Stimulated activated CD4-positive, alpha-beta T cell treated with anti-CD3 and anti-CD28 coated beads, Interleukin-4, amount 100 ng/mL, for 1 hour (primary cell): ENCODE measurements at places on chromosomes 4 and X.

- DNase-seq = no peak
These were observed 95.7 kb downstream of the SPANXN4 start for GRCh38 chrX:143121477-143121876.

DNA sequence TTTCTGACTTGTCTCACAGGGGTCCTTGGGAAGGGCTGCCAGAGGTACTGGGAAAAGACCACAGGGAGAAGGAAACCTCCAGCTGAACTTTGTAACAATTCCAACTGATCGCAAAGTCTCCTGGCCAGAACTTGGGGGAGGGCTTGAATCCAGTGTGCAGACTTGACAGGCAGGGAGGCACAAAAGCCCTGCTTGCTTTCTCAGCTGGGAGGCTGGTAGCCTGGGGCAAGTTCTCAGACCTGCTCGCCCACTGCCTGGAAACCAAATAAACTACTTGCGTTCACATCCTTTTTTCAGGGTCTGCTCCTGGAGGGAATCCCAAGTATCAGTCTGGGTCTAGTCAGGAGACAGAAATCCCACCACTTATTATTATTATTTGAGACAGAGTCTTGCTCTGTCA, 48.0 kb upstream of the CASK start:
- no peak for DNase-seq

DNA sequence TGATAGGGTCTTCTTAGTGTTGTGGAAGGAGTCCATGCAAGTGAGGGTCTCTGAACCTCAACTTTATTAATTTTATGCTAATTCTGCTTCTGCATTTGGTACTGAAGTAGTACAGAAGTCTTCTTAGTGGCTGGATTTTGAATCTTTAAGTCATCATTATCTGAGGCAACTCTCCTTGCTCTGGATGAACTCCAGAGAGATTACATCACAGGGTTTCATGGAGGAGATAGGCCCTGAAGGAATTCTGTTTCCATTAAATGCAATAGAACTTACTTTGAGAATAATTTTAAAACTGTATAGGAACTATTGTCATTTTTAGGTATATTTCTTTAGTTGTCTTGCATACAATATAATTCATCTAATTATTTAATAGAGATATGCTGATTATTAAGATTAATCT, 451.2 kb downstream of the FAT4 start:
- no peak for DNase-seq

DNA sequence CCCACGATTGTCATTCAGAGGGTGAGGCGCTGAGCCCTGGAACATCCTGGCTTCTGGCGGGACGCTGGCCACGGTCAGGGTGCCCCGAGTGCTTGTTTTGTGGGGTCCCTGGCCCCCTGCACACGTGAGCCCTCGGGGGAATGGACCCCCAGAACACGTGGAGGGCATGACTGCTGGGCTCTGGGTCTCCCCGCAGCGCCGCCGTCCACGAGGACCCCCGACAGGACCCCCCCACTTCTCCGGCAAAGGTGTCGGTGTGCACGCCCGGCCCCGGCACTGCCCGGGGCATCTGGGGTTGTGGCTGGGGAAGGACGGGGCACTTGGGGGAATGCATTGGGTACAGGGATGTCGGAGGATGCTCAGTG, 13.9 kb upstream of the GTPBP6 start:
- DNase-seq = no peak

GRCh38 chr4:183411291-183411861, 33.1 kb upstream of the CDKN2AIP start:
- no peak for DNase-seq

DNA sequence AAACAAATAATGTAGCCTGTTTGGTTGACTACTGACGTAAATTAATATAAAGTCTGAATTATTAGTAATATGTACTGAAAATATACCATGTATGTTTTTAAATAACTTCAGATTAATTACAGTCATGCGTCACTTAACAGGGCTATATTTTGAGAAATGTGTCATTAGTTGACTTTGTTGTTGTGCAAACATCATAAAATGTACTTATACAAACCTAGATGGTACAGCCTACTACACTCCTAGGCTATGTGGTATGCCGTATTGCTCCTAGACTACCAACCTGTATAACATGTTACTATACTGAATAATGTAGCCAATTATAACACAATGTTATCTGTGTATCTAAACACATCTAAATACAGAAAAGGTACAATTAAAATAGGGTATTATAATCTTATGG, 66.6 kb downstream of the RNF150 start:
- no peak for DNase-seq

- no peak for DNase-seq
These were observed 234.5 kb downstream of the MAML3 start for GRCh38 chr4:139919521-139919920.

DNA sequence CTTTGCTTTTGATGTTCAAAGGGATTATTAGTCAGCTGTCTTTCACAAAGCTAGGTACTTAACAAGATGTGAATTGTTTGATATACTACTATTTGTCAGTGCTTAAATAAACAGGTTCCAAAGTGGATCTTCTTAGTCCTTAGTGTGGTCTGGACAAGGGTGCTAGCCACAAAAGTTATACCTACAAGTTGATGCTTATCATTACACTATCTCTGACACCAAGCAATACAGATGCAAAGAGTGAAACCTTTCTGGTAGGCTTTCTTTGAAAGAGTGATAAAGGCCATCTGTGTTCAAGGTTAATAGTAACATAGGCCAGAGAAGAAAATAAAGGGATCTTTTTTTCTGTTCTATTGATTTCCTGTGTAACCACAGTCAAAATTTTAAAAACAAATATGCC, 12.2 kb upstream of the RBPJ start:
- no peak for DNase-seq

- DNase-seq = no peak
These were observed 58.2 kb downstream of the WWC2 start for GRCh38 chr4:183157215-183157614.

DNA sequence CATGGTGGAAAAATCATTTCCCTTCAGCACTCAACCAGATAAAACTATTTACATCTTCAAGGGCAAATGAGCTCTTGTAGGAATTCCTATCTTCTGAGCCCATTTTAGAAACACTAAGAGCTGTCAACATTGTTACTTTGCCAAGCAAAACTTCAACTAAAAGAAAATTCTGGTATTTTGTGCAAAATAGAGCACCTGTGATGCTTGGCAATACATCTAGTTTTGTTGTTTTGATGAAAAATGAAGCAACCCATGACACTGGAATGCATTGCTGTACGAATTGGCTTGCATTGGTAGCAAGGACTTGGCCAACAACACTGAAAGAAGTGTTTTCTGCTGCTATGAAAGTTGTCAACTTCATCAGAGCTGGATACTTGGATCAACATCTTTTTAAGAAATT, 194.4 kb downstream of the COX18 start:
- no peak for DNase-seq

DNA sequence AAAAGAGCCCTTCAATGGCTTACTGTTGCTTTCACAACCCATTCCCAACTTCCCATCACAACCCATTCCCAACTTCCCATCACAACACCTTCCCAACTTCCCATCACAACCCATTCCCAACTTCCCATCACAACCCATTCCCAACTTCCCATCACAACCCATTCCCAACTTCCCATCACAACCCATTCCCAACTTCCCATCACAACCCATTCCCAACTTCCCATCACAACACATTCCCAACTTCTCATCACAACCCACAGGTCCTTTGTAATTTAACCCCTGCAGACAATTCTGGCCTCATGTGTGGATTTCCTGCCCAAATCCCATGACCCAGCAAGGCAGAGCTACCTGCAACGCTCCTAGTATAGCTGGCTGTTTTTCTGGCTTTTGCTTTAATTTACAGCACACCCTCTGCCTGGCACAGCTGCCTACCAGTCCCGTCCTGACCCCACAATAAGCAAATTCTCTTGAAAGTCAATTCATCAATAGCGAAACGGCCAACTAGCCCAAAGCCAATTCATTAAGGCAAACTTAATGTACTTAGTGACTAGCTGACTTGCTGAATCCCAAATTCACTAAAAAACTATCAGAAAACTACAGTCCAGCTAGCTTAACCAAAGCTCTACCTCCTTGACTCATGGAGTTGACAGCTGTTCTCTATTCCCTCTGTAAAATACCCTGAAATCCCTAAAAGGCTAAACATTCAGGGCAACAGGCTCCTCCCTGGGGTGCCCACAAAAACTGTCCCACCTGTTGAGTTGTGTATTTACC, 75.6 kb downstream of the AFAP1 start:
- DNase-seq = no peak

- DNase-seq = no peak
These were observed 48.5 kb downstream of the WDFY3 start for GRCh38 chr4:84917869-84918600.

GRCh38 chr4:98801259-98801725, 127.6 kb downstream of the EIF4E start:
- no peak for DNase-seq

GRCh38 chr4:70895811-70896491, 6.2 kb upstream of the MOB1B start:
- no peak for DNase-seq

GRCh38 chr4:138627096-138627495, 384.9 kb upstream of the SLC7A11 start:
- DNase-seq = no peak

DNA sequence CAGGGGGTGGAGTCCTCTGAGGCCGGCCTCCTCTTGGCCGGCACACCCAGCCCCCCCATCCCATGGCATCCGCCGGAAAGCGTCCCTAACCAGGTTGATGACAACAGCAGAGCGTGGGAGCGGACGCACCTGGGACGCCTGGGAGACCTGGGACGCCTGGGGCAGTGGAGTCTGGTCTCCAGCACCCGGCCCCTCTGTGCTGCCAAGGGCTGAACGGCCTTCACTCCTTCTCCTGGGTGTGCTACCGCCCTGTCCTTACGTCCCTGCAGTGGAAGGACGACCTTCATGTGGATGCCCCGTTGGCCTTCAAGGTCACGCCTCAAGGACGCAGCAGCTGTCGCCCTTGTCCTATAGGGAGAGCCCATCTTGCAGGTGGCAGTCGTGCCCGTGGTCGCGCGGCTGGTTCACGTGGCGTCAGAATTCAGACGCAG, 26.9 kb downstream of the NKX1-1 start:
- DNase-seq = no peak

- no peak for DNase-seq
These were observed 34.6 kb upstream of the SORBS2 start for GRCh38 chr4:185846505-185847150.

GRCh38 chrX:33447285-33447684, 235.9 kb upstream of the DMD start:
- no peak for DNase-seq

- no peak for DNase-seq
These were observed 275.1 kb downstream of the GPM6A start for GRCh38 chr4:175536852-175537453.

GRCh38 chr4:23981328-23981727, 91.5 kb upstream of the PPARGC1A start:
- DNase-seq = no peak

DNA sequence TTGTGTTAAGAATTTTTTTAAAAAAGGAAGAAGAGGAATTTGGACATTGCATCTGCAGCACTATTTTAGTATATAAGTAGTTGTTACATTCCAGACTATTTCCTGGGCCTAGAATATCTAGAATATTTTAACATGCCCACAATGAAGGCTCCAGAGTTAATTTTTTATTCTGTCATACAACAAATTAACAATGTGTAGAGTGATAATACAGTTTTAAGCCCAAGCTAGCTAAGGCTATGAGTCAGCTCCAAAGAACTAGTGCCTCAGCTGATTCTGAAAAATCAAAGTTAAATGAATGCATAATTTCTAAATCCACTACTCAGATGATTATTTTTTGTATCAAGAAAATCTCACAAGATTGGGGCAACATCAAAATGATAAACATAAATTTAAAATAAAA, 231.4 kb downstream of the PRDM5 start:
- no peak for DNase-seq

DNA sequence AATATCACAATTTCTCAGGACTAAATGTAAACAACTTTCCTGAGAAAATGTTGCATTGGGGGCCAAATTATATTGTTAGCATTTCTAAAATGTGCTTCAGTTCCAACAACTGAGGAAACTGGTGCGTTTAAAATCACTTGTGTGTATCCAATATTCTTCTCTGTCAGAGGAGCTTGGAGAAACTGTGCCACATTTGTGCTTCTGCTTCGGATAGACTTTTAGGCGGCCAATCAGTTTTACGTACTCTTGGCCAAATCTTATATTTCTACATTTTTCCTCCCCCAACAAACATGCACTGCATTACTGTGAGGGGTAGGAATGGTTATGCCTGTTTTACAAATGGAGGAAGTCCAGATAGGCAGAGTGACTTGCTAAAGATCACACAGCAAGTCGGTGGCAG, 27.4 kb upstream of the TRPC5OS start:
- DNase-seq = no peak

- no peak for DNase-seq
These were observed 4.6 kb upstream of the RAB9A start for GRCh38 chrX:13684361-13684760.

DNA sequence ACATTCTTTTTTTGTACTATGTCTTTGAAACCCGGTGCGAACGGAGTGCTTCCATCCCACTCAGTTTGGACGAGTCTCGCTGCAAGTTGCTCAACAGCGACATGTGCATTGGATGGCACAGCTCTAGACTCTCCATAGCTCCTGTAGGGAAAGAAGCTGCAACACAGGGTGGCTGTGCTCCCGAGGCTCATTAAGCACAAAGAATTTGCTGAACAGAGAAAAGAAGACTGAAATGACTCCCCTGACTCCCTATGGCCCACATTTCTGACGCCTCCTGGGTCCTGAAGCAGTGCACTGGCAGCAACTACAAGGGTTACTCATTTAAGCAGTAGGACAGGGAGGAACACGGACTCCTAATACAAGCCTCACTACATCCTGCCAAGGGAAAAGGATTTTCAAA, 127.4 kb downstream of the SH3RF1 start:
- no peak for DNase-seq

DNA sequence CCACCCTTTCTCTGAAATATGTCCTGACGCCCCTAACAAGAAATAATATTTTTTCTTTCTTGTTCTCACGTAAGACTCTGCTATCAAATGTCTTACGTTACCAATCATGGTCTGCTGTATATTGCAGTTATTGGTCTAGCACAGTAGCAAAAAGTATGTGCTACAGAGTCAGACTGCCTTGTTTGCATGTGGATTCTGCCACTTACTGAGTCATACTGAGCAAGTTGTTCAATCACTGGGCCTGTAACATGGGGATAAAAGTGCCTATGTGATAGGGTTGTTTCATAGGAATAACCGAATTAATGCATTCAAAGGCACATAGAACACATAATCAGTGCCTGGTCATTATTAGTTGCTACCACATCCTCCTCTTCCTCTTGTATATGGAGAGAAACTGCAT, 14.1 kb downstream of the RPGR start:
- no peak for DNase-seq

DNA sequence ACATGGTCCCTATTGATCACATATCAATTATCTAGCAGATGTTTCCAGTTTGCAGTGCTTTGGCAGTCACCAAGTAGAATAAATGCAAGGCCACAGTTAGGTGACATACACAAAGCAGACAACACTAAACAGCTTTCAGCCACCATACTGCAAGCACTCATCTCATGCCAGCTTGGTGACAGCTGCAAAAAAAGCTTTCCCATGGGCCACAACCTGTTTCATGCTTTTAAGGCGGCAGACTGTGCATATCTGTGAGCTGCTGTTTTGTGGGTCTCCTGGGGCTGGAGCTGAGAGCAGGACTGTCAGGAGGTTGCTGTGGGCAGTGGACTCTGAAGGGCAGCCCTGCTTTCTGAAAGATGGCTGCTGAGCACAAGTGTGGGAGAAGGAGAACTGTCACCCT, 82.6 kb downstream of the FHDC1 start:
- DNase-seq = no peak
